ENCODE measurements at places on chromosomes 1 and 21. TPM values are rescaled to one million over a fixed set of nuclear protein-coding genes. Genes with fewer than 3 reads are reported as not detected.

DNA sequence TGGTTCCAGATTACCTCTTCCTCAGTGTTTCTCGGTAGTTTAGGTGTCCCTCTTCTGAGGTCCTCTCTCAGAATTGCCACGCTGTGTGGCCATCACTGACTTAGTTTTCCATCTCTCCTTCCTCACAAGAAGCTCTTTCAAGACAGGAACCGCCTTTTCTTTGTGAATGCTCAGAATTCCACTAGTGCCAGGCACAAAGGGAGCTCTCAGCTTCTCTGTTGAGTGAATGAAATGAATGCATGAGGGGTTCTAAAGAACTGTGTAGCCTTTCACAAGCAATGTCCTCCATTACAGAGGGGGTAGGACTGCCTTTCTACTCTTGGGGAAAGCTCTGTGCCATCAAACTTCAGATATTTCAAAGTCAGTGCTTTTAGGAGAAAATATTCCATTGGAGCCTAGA lies 546.8 kb downstream of the RWDD3 start:
- DNase-seq, result no peak

Gene WDR3
- total RNA-seq, result 29.9 TPM

Gene PRPF38A
- 15.1 TPM for total RNA-seq

DNA sequence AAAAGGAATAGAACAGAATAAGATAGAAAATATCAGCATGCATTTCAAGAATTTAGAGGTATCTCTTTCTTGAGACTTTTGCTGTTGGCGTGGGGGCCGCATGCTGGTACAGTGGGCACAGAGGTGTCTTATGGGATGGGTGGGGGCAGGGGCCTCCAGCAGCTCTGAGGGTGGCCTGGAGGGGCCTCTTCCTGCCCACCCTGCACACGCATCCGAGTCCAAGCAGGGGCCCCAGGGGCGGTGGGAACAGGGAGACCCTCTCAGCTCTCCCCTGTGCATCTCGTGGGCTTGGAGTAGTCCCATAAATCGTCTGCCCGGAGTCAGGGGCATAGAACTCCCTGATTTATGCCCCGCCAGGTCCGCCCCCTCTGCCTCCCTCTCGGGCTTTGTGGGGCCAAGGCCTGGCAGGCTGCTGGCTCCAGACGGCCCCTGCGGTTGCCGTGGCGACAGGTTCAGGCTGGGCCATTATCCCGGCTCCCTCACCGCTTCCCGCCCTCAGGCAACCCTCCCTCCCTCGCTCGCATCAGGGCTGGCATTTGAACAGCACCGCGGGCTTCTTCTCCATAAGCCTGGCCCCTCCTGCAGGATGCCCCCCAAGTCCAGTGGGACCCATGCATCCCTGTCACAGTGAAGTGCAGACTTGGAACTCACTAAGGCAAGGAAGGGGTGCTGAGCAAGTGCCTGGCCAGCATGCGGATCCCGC lies 133.2 kb upstream of the ZBTB40 start:
- no peak for DNase-seq

Gene CD101
- 0.17 TPM for total RNA-seq

Gene MDM4
- total RNA-seq, result 30.8 TPM

GRCh38 chr1:109423498-109423897 lies 2.8 kb downstream of the PSMA5 start:
- no peak for DNase-seq

DNA sequence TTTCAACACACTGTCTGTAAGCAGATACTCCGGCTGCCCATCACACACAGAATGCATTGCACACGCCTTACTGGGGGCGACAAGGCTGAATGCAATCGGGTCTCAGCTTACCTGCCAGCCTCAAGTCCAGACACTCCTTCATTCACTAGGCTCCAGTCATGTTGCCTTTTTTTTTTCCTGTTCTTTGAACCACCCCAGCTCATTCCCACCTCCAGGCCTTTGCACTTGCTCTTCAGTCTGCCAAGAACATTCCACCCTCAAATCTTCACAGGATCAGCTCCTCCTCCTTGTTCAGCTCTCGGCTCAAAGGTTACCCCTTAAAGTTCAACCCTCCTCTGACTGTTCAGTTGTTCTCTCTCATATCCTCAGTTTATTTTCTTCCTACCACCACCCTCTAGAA lies 181.9 kb upstream of the ESRRG start:
- DNase-seq, result no peak

Gene SUSD4
- 0.05 TPM for total RNA-seq

DNA sequence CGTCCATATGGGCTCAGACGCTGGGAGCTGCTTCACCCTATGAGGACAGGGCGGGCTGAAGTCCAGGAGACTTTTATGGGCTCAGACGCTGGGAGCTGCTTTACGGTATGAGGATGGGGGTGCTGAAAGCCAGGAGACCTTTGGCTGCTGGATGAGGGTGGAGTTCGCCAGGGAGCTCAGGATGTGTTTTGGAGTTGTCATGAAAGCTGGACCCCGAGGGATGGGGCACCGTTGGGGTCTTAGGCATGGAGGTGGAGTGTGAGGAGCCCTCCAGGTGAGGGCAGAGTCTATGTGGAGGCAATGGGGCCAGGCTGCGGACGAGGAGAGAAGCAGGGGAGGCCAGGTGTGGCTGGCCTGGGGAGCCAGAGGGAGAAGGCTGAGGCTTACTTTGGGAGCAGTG lies 27.5 kb downstream of the TRPM2 start:
- DNase-seq, result no peak

DNA sequence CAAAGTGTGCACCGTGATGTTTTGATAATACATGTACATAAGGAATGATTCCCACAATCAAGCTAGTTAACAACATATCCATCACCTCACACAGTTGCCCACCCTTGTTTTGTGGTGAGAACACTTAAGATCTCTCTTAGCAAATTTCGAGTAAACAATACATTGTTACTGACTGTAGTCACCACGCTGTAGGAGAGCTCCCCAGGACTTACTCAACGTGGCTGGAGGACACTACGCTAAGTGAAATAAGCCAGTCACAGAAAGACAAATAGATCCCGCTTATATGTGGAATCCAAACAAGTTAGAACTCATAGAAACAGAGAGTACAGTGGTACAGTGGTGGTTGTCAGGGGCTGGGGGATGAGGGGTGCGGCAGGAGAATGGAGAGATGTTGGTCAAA lies 24.8 kb downstream of the GPR137B start:
- no peak for DNase-seq

Gene FCAMR
- not detected for total RNA-seq

GRCh38 chr21:44907966-44908895 lies 12.5 kb downstream of the ITGB2 start:
- no peak for DNase-seq

DNA sequence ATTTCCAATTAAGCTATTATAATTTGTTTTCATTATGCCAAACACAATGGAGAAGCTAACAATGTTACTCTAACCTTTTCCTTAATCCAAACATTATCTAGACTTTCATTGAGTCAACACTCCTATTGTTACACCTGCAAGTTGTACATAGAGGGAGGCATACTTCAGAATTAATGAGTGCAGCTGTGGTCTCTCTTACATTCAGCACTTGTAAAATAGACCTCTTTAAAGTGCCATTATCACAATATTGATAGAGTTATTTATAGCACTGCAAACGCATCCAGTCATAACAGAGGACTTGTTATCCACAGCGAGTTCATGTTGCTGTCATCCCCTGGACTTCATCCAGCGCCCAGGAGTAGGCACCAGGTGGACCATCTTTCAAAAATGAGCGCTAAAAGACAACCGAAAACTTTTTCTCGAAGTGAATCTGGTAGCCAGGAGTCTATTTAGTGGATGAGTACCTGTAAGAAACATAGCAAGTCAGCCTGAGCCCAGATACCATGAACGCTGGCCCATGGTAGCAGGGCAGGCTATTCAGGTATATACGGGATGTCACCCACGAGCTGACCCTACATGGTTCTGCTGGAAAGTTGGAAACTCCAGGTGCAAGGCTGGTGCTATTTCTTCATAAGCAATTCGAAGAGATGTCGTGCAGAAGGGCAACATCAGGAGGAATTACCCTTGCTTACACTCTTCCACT lies 70.6 kb upstream of the NFIA start:
- no peak for DNase-seq

DNA sequence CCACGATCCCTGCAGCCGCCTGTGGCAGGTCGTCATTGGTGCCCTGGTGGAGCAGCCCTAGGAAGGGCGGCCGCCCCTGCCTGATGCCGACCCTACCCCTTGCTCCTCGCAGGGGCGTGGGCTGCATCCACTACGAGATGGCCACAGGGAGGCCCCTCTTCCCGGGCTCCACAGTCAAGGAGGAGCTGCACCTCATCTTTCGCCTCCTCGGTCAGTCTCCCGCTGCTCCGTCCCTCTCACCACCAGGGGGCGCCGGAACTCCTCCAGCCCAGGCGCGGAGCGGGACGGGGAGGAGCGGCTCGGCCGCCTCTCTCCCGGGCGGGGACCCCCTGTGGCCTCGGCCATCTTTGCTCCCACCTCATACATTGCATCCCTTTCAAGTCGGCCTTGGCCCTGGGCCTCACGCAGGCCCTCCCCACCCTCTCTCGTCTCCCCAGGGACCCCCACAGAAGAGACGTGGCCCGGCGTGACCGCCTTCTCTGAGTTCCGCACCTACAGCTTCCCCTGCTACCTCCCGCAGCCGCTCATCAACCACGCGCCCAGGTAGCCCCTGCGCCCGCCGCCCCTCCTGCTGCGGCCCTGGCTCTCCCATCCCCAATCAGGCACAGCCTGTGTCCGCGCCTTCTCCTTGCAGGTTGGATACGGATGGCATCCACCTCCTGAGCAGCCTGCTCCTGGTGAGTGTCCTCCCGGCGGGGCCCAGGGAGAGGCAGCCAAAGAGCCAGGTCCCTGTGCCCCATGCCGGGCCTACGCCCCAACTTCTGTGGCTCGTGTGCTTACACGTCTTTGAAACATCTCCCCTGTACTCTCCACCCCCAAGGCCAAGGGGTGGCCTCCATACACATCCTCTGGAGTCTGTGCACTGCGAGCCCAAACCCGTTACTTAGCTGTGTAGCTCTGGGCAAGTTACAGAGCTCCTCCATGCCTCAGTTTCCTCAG lies 24.7 kb downstream of the CDK18 start:
- DNase-seq, result peak; percentile 87

Gene NPHS2
- not detected for total RNA-seq

Gene TMIGD3
- not detected for total RNA-seq

- no peak for DNase-seq
Measured at GRCh38 chr1:36355811-36356210, 29.9 kb downstream of the STK40 start.

GRCh38 chr1:97094247-97094972 lies 372.8 kb downstream of the PTBP2 start:
- peak; percentile 61 for DNase-seq

Gene UMODL1
- total RNA-seq, result not detected

DNA sequence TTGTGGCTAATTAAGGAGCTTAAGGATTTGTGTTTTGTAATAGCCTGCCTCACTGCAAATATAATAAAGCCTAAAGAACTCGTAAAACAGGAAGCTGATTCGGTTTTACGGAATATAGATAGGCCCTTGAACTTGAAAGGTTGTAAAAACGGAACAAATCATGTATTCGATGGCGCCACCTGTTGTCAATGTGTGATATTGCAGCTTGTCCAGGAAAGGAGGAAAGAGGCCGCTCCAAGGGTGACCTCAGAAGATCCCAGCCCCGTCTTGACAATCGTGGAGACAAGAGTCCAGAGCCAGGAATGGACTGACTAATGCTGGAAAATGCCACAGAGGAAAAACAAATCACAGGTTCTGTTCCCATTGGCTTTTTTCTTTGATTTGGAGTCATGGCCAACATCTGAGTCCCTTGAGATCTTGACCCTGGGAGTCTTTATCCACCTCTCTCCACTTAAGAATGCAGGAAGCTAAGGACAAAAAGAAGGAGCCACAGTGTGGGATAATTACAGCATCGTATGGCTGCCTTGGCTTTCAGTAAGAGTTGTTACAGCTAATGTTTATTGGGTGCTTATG lies 7.0 kb upstream of the IGSF21 start:
- peak; percentile 64 for DNase-seq

GRCh38 chr1:43653893-43654292 lies 3.9 kb downstream of the KDM4A start:
- DNase-seq, result no peak

DNA sequence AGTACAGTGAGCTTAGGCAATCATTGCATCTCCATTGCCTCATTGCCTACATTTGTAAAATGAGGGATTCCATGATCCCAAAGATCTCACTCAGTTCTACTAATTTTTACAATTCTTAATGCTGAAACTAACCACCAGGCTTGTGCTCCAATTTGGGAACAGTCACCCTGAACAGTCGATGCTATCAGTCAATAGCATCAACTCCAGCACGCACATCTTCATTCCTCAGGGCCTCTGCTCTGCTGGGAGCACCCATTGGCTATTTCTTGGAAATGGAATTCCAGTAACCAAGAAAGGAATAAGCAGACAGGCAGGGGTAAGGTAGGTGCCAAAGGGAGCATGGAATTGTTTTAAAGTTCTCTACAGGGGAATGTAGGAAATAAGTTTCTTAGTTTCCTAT lies 14.2 kb upstream of the ACKR1 start:
- DNase-seq, result no peak

Gene AGRN
- total RNA-seq, result 102 TPM

- DNase-seq, result no peak
Measured at GRCh38 chr1:119093721-119094120, 46.7 kb downstream of the WARS2 start.

DNA sequence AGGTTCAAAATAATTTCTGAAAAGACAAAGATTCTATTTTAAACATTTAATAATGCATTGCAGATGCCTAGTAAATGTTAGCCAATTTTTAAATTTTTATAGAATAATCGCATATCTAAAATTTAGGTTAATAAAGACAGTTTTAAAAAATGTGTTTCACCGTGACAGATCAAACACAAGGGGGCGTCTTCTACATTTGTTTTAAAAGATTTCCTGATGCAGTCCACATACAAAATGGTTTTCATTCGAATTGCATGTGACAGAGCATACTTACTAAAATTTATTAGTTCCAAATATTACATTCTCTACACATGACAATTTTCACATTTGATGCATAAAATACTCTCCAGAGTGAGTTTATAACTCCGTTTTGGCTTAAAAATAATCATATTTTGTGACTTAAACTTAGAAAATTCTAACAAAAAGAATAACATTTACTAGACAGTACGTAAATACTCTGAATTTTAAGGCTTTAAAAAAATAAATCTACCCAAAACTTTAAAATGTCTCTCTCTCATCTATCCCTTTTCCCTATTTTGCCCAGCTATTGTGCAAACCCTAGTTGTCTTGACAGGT lies 75.5 kb downstream of the ADAMTS1 start:
- DNase-seq, result peak; percentile 61

Gene ADCY10
- not detected for total RNA-seq

Gene ADAM30
- total RNA-seq, result not detected

- DNase-seq, result no peak
Measured at GRCh38 chr1:50808296-50808695, 151.8 kb downstream of the FAF1 start.

DNA sequence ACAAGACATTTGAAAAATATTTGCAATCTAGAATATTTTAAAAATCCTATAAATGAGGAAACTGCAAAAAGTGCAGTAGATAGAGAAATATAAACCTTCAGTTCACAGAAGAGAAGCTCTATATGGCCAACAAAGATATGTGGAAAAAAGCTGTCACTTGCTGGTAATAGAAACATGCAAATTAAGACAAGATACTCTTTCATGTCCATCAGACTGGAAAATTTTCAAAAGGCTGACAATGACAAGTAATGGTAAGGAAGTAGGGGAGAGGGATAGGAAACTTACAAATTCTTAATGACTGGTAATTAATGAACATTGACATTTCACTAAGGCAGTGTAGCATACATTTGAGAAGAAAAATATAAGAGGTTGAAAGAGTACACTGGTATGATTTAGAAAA lies 147.9 kb downstream of the MRPL39 start:
- no peak for DNase-seq

Gene PERM1
- not detected for total RNA-seq

Gene CFAP107
- not detected for total RNA-seq

Gene S100A1
- total RNA-seq, result not detected

- no peak for DNase-seq
Measured at GRCh38 chr1:7111853-7112252, 326.6 kb downstream of the CAMTA1 start.

Gene S100A16
- total RNA-seq, result 581 TPM
